ENCODE measurements at places on chromosomes 3 and 15. TPM values are rescaled to one million over a fixed set of nuclear protein-coding genes. Genes with fewer than 3 reads are reported as not detected.

The GRAMD1C gene
- total RNA-seq = 0.45 TPM

GRCh38 chr3:7574435-7574834 is 713.5 kb downstream of the GRM7 start:
- ATAC-seq = no peak

The ZNF80 gene
- total RNA-seq = 0.60 TPM

GRCh38 chr15:90872486-90873184 is 4.2 kb downstream of the FURIN start:
- ATAC-seq = peak; percentile 6

The GOLGA6A gene
- 0.26 TPM for total RNA-seq

The NLGN1 gene
- 67.7 TPM for total RNA-seq

DNA sequence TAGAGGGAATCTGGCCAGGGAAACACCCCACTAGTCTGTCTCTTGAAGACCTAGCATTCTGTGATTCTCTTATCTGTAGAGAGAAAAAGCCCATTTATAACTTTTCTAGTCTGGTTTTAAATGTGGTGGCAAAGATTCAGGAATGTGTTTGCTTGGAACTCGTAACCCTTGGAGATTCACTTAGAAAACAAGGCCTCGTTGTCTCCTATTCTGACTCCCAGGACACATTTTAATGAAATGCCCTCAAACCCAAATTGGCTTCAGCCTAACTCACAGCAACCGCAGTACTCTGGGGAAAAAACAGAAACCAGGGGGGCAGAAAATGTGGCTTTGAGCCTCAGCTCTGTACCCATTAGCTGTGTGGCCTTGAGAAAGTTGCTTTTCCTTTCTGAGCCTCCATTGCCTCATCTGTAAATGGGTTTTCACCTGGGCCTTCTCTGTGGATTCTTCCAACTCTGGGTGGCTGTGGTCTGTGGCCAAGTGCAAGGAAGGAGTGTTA is 36.5 kb downstream of the RPLP1 start:
- ATAC-seq = no peak

The BCHE gene
- 0.34 TPM for total RNA-seq

GRCh38 chr3:15630646-15631350 is 29.3 kb downstream of the BTD start:
- peak; percentile 77 for ATAC-seq

DNA sequence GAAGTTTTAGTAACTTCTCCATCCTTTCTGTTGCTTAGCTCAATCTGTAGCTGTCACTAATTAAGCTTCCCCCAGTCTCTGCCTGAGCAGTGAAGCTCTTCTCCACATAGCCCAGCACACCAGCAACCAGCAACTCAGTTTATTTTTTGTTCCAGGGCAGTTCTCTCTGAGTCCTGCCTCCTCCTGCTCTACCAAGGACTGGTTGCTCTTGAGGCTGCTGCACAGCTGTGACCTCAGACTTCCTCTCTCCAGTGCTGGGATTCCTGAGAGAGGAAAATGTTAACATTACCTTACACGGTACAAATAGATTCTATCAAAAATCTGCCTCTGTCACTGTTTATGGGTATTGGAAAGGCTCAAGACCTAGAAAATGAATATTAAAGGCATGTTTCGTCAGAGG is 294.7 kb downstream of the OXSM start:
- no peak for ATAC-seq

DNA sequence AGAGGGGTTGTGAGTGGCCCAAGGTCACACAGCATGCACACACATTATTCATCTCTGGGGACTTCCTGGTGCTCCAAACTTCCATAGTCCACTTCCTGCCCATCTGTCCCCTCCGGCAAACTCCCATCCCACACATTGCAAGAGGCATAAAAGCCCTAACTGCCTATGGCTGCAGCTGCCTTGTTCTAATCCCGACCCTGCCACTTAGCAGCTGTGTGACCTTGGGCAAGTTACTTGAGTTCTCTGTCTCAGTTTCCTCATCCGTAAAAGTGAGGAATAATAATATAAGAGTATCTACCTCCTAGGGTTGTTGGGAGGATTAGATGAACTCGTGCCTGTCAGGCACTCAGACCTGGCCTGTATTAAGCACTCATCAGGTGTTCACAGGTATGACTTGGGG is 84.2 kb downstream of the SMAD6 start:
- ATAC-seq = no peak

- no peak for ATAC-seq
Measured at GRCh38 chr3:171156401-171157010, 130.0 kb upstream of the SLC2A2 start.

DNA sequence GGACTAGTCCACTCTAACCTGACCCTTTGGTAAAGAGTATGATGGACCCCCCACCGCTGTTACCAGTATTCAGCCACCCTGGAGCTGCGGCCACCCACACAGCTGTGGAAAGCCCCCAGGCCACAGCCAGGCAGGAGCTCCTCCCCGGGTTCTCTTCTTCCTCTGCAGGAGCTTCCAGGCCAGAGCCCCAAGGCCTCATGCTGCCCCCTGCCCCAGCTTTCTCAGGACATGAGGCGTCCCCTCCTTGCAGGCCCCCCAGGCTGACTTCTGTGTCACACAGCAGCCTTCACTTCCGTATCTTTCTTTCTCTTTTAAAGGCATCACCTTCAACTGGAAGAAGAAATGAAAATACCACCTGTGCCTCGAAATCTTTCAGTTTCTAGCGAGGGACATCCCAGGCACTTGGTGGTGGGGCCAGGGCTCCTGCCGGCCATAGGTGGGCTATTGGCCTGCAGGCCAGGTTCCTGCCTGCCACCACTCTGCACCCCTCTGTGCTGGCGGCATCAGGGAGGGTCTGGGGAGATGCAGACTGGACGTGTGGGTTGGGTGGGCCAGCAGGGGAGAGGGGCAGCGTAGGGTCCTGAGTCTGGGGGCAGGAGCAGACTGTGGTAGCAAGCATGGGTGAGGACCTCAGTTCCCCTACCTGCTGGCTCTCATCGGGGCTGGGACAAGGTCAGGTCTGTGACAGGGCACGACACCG is 19.9 kb downstream of the KLF13 start:
- no peak for ATAC-seq

- no peak for ATAC-seq
Measured at GRCh38 chr3:65347166-65347565, 659.4 kb upstream of the ADAMTS9 start.

DNA sequence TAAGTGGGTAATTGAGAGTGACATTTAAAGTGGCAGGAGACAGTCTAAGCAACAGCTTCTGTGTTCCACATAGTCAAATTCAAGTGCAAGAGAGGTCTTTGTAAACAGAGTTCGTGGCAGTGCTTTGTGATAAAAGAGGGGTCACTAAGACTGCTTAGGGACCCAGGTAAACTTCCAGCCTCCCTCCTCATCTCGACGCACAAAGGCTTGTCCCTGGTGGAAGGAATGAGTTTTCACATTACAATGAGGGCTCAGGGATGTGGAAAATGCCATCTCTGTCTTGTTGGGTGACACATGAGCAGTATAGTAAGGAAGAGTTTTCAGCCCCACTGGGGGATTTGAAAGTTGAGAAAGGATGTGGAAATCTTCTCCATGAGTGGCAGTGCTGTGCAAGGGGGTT is 7.3 kb downstream of the GMNC start:
- no peak for ATAC-seq

The ATP2B2 gene
- total RNA-seq = 3.5 TPM

The SOX14 gene
- 0.52 TPM for total RNA-seq

DNA sequence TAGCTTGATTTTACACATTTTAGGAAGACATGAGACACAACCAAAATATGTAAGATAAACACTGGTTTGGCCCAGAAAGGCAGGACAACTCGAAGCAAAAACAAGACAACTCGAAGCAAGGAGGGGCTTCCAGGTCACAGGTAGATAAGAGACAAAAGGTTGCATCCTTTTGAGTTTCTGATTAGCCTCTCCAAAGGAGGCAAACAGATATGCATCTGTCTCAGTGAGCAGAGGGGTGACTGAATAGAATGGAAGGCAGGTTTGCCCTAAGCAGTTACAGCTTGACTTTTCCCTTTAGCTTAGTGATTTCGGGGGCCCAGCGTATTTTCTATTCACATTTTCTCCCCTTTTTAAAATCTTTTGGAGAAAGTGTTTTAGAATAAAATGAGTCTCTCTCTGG is 74.7 kb downstream of the GLDN start:
- no peak for ATAC-seq

The TERC gene
- total RNA-seq = 7.1 TPM

DNA sequence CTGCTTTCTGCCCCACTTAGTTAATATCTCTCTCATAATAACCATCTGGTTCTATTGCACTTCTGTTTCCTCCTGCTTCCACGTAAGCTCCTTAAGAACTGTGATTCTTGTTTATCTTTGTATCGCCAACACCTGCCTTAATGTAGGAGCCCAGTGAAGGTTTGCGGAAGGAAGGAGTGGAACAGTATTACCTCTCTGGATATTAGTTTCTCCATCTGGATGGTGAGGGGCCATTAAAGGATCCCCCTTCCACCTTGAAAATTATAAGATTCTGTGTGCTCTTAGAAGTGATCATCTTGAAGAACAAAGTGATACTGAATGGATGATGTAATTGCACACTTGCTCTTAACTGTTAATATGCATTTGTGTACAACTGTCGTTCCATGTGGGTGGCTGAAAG is 2.2 kb downstream of the CHRNA5 start:
- no peak for ATAC-seq

- ATAC-seq = no peak
Measured at GRCh38 chr3:38588371-38588971, 61.0 kb downstream of the SCN5A start.

DNA sequence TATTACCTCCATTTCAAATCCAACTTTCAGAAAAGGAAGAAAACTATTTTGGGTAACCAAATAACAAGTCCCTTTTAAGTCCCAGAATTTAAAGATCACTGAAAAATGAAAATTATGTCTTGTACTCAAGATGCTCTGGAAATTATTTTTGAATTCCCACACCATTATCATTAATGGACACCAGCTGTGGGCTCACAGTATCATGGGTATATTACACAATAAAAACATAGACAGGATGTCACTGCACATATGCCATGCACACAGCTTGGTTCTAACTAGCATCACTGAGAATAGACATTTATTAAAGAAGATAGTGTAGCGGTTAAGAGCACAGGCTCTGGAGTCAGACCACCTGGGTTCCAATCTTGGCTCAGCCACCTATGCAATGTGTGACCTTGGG is 130.4 kb downstream of the FRMD5 start:
- no peak for ATAC-seq

The CD200 gene
- 64.2 TPM for total RNA-seq

The ALDH1L1 gene
- 0.32 TPM for total RNA-seq

DNA sequence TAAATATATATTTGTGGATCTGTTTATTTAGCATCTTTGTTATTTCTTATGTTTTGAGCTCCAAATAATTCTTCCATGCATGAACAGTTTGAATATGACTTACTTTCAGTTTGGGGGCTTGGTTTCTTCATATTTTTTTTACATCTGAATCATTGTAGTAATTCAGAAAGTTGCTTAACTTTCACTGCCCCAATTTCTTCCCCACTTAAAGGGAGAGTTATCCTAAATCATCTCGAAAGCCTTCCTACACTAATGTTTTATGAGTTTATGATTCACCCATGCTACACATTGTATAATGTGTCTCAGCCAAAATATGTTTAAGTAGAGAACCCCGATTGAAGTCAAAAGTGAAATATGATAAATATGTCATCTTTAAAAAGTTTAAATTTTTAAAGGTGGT is 47.8 kb downstream of the SPRED1 start:
- ATAC-seq = no peak

DNA sequence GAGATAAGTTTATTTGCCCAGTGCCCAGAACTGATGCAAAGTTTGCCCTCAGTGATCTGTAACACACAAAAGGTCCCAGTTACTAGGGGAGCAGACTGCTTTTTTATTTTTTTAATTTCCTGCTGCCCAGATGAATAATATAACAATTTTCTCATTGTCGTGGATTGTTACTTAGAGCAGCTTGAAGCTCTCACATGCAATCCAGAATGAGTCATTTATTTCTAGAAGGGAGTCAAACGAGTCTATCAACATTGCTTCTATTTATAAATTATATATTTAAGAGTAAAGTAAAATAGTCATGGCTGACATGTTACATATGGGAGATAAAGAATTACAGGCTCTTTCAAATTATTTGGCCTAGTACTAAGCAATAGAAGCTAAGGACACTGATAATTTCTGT is 41.3 kb downstream of the MEIS2 start:
- ATAC-seq = peak; percentile 23

- peak; percentile 11 for ATAC-seq
Measured at GRCh38 chr3:190384309-190384756, 3.6 kb upstream of the CLDN16 start.

The GXYLT2 gene
- 4.7 TPM for total RNA-seq

GRCh38 chr3:8994226-8994625 is 31.0 kb upstream of the RAD18 start:
- ATAC-seq = no peak

DNA sequence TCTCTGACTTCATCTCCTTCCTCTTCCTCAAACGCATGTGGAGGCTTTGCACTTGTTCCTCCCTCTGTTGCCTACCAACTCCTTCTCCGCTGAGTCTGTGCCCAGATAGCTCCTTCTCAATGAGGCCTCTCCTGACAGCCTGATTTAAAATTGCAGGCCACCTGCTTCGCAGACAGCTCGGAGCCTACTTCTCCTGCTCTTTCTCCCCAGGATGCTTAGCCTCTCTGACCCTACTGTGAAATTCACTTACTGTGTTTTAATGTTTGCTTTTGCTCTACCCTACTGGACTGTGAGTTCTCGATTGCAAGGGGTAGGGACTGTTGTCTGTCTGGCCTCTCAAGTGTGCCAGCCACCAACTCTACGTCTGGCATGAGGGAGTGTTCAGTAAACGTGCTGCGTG is 83.4 kb downstream of the EEFSEC start:
- peak; percentile 22 for ATAC-seq

DNA sequence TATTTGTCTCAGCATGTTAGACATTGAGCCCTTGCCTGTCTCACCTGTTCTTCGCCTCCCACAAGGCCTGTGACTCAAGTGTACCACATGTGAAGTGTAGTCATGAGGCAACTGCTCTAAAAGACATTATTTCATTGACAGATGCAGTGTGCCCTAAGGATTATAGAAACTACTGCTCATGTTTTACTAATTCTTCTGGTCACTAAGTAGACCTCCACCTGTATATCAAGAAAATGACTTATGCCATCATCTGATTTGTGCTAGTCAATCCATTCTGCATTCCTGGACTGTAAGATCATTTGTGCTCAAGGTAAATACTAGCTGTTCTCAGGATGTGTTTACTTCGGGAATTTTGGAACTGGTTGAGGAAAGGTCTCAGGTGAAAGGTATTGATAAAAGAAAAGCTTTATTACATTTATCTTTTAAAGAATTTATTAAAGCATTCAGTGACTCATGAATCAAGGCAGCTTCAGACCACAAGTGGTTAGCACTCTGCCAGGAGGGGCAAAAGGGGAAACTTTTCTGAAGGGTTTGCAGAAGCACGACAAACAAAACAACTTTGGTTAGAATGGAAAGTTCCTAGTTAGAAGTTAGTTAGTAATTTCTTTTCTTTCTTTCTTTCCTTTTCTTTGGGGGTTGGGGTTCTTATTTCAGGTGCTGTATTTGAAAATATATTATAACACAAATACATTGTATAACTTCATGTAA is 465.3 kb upstream of the CBLB start:
- ATAC-seq = no peak

All from motor neuron (in vitro differentiated cells).